NCI-H524 (cell line): ENCODE measurements at places on chromosomes 3 and 15.

DNA sequence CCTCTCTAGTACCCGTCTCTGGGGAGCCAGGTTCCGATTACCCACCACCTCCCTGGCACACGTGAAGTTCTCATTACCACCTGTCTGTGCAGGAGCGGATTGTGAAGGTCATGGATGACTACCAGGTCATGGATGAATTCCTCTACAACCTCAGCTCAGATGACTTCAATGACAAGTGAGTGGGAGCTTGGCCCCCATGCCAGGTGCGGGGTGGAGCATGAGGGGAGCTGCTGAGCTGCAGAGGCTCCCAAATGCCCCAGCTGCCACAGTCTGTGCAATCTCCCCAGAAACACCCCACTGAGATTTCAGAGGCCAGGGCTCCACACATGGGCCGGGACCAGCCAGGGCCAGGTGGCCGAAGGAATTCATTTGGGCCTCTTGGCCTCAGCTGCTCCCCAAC is 34.3 kb downstream of the DNAH1 start:
- no peak for DNase-seq

- no peak for DNase-seq
Measured at GRCh38 chr3:154274348-154274747, 49.9 kb downstream of the DHX36 start.

DNA sequence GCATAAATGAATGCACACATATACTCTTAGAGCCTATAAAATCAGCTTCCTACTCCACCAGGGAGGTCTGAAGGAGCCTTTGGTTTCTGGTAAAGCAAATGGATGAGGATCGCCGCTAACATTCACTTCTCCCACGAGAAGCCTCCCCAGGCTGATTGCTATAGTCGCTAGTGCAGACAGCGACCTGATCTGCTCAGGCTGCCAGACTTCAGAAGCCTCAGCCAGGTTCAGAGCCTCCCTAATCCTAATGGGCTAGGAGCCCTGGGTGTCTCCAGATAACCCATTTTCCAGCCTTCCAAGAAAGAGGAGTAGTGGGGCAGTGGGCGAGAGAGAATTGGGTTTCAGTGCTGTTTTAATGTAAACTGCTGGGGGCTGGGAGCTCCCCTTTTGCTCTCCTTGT is 35.4 kb downstream of the TPM1 start:
- DNase-seq: peak; percentile 16

DNA sequence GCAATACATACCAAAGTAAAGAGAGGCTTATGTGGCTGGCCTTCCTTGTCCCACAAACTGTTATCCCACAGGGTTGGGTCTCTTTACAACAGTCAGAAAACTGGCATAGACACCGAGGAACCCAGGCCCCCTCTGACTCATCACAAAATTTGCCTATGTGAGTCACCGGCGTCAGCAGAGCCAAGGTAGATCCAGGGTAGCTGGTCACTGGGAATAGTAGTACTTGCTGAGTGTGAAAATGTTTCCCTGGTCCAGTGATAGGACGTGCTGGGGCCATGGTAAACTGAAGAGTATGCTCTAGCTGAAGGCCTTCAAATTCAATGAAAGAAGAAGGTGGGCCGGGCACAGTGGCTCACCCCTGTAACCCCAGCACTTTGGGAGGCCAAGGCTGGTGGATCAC is 27.1 kb upstream of the SKIL start:
- no peak for DNase-seq

DNA sequence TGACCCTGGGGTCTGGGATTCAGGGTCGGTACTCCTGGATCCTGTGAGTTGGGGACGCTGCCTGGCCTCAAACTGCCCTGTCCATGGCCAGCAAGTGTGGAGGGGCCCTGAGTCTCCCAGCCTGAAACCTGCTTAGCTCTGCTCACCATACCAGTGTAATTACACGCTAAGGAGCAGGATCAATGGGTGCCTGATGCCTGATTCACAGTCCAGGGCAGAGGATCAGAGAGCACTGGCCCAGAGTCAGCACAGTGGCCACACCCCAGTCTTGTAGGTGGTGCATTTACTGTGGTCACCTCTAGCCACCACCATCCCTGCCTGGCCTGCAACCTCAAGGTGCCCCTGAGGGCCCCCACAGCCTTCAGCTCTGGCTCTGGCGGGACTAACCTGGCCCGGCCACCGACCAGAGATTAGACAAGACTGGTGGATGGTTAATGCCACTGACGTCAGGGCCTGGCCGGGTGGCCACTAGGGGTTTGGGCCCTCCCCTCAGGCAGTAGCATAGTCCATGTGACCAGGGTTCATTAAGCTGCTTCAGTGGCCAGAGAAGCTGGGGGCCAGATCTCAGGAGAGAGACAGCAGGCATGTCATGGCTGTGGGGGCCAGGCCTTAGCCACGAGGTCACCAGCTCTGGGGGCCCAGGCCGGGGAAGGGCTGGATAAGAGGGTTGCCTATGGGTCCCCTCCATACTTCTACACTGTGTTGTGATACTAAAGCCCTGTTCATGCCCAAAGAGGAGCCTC is 3.3 kb upstream of the SLC38A3 start:
- DNase-seq: no peak

DNA sequence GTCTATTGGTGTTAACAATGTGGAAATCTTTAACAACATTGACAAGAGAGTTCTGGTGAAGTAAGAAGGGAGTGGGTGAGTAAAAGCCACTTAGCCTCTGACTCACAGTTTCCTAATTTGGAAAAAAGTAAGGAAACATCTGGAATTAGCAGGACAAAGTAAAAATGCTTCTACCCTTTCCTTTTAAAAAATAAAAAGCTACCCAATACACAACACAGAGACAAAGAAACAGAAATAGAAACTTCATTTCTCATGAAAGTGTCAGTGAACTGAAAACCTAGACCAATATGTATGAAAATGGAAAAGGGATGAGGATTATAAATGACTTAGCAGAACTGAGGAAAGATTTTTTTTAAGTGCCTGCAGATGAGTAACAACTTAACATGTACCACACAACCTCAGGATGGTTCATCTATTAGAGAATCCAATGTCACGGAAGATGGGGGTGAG is 65.4 kb downstream of the SSR3 start:
- no peak for DNase-seq

- DNase-seq: peak; percentile 21
Measured at GRCh38 chr3:32685543-32686185, 676 bp downstream of the CNOT10 start.

DNA sequence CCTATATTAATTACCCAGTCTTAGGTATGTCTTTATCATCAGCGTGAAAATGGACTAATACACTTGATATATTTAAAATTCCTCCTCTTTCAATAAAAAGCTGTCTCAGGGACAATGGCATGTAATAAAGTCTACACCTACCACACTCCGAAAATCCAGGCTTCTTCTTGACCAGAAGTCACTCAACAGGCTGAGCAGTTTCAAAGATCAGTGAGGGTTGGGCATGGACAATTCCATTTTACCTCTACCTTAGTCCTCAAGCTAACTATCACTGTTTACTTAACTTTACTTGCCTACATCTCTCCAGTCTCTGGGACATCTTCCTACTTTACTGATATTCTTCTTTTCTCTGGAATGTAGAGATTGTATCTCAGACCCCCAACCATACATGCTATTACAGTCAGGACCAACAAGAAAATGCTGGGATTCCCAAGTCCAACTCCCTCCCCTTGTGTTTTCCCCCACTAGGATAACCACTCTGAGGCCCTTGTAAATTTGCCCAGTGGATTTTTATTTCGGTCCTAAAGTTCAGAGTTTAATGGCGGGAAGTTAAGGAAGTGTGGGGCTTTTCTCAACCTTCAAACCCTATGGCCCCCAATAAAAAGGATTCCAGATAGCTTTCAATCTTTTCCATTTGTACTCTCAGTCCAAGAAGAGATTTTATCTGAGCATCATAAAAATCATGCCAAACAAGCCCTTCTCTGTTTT is 137.1 kb upstream of the TSC22D2 start:
- DNase-seq: no peak

DNA sequence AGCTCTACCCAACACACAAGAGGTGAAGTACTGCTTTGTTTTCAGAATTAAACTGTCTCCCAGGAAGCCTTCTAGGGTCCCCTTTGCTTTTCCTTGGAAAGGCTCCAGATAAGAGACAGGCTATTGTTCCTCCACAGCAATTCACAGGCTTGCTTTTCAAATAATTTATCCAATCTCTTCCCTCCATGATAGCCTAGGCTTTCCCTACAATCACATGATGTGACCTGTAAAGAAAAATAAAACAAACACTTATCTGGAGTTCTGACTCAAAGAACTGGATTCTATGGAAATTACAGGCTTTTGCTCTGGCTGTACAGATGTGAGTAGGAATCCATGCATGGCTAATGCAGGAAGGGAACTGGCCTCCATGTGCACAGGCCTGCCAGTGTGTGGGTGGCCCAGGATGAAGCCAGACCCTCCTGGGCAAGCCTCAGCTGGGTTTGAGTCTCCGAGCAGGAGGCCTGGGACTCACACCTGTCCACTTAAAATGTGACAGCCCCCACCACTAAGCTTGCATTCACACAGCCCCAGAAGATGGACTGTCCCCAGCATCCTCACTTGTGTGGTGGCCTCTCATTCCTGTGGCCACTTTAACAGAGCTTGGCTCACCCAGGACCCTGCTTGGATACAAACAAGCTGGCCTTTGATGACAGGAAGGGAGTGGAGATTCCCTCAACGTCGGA is 75.8 kb upstream of the LEKR1 start:
- DNase-seq: no peak

GRCh38 chr3:126128504-126129397 is 44.8 kb upstream of the SLC41A3 start:
- no peak for DNase-seq

DNA sequence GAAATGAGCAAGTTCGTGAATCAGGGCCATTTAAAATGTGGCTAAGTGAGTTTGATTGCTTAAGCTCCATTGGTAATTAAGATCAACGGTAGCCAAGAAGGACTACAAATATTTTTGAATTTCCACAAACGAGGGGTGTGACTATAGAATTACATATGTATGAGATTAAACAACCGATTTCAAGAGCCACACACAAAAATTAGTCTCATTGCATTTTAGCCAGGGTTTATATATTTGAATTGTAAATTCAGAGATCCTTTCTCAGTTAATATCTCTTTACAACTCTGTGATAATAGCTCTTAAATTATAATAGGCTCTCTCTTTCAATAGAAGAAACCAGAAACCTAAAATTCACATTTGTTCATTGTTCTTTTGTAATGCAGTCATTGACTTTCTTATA is 325.6 kb upstream of the ICE2 start:
- no peak for DNase-seq

GRCh38 chr3:54515441-54516213 is 393.3 kb downstream of the CACNA2D3 start:
- DNase-seq: no peak
